ENCODE measurements at places on chromosomes 5 and 9.
A peak's percentile ranks its signal among the peaks of the same experiment; 100 is the strongest.

- DNase-seq, result no peak
Measured at GRCh38 chr5:172282272-172283019, 1.1 kb downstream of the UBTD2 start.

GRCh38 chr5:105238561-105238960 is 1676.0 kb upstream of the NUDT12 start:
- DNase-seq, result no peak

GRCh38 chr5:4989118-4989517 is 151.0 kb upstream of the ADAMTS16 start:
- DNase-seq, result no peak

- DNase-seq, result no peak
Measured at GRCh38 chr9:97535771-97536170, 34.3 kb downstream of the TMOD1 start.

DNA sequence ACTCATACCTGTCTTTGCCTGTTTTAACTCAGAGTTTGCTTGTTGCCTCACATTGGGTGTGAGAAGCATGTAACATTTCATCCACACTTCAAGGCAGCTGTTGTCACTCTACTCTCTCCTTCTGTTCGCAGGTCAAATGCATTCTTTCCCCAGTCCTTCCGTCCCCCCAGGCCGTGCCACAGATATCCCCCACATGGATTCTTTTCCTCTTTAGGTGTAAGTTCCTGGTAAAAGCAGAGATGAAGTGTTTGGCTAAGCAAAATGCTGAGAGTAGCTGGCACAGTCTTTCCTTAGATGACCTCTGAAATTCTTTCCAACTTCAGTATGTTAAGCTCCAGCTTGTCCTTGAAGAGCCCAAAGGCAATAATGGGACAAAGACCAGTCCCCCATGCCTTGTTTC is 328.2 kb downstream of the SLIT3 start:
- no peak for DNase-seq

DNA sequence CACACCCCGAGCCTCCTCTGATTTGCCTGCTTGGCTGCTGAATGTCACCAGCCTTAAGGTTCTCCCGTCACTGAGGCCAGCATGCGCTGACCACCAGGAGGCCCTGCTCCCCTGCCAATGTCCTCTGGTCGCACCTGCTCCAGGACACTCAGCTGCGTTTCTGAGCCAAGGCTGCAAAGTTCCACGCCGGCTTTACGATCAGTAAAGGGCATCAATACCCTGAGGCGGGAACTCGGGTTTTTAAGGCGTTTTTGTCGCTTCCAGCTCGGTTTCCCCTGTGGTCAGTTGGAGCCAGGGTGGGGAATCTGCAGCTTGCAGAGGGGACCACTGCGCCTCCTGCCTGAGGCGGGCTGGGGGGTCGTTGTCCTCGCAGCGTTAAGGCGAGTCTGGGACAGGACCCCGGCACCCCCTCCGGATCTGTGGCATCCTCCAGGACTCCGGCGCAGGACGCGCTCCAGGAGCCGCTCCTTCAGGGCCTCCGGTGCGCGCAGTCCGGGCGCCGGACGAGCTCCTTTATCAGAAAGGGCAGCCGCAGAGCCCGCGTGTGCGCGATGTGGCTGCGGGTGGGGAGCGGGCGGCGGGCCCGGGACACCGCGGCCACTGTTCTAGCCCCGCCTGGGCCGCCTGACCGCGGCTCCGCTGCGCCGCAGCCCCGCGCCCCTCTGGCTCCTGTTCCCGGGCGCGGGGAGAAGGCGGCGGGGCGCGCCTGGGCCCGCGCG is 24.1 kb upstream of the FLT4 start:
- DNase-seq, result no peak

- no peak for DNase-seq
Measured at GRCh38 chr9:126708178-126708577, 94.5 kb downstream of the LMX1B start.

GRCh38 chr9:104883169-104883568 is 44.8 kb downstream of the ABCA1 start:
- no peak for DNase-seq

DNA sequence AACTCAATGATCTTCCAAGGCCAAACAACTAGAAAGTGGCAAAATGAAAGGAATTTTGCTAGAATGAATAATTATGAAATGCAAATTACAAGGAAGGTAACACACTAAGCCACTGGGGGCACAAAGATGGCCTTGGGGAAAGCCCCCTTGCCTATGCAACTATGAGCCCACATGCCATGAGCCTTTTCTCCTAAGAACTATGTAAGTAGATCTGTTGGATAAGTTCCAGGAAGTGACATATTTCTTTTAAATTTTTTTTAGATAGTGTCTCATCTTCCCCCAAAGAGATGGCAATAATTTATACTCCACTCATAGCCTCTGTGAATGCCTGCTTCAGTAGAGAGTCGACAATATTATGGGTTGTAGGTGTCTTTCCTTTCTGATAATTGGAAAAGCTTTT is 257.8 kb downstream of the AUH start:
- no peak for DNase-seq

GRCh38 chr5:178398901-178399700 is 166.5 kb upstream of the PHYKPL start:
- DNase-seq, result peak; percentile 37

DNA sequence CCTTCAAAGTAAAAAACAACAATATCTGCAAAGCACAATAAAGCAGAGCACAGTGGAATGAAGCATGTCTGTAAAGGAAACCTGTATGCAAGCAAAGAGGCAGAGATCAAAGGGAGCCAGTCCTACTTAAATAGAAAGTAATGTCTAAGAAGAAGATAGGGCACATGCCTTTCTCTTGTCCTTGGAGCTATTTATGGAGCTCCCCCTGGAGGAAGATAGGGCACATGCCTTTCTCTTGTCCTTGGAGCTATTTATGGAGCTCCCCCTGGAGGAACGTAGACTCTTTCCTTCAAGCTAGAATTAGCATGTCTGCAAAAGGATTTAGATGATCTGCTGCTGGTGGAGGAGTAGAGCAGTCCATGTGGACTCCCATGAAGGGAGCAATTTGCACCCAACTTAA is 168.1 kb upstream of the RASEF start:
- DNase-seq, result no peak

- no peak for DNase-seq
Measured at GRCh38 chr5:6439588-6440550, 8.8 kb upstream of the UBE2QL1 start.

- no peak for DNase-seq
Measured at GRCh38 chr9:96089452-96090085, 212.4 kb downstream of the HSD17B3 start.

GRCh38 chr9:4662989-4663792 is 1.1 kb downstream of the PLPP6 start:
- no peak for DNase-seq

- DNase-seq, result no peak
Measured at GRCh38 chr5:71939452-71940230, 167.6 kb upstream of the MAP1B start.

- no peak for DNase-seq
Measured at GRCh38 chr5:19035816-19036215, 952.2 kb downstream of the CDH18 start.

DNA sequence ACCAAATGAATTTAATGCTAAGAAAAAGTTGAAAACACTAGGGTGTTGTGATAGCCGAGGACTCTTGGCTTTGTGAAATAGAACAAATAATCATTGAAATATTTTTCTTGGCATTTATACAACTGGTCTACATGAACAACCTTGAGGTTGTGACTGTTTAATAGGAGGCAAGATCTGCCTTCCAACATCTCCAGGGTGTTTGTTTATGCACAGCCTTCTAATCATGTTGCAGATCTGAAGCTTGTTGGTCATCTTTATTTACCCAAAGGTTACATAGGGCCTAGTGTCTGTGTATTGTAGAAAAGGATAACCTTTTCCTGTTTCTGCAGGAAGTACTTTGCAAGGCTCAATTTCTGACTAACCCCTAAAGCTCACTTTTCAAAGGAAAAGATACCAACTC is 65.2 kb upstream of the RANBP3L start:
- DNase-seq, result no peak

DNA sequence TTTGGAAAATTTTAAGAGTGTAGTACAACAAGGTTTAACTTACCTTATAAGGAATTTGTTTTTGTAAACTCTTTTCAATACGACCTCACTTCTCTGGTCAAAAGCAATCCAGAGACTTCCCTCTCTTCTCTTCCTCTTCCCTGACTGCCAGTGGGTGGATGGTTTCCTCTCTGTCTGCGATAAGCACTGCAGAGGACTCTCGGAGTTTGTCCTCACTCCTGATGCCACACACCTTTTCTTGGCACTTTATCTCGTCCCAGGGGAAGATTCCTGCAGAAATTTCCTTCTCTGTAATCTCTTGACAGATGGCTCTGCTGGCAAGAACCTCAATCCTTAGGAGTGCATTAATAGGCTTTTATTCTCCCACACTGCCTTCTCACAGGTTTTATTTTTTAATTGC is 641.6 kb downstream of the NR2F1-AS1 start:
- DNase-seq, result no peak

GRCh38 chr9:6984941-6985578 is 227.3 kb downstream of the KDM4C start:
- DNase-seq, result no peak

- no peak for DNase-seq
Measured at GRCh38 chr9:123174079-123174478, 94.3 kb downstream of the STRBP start.

- no peak for DNase-seq
Measured at GRCh38 chr5:58116346-58116745, 343.5 kb downstream of the PLK2 start.

GRCh38 chr9:97364769-97365490 is 47.0 kb upstream of the TDRD7 start:
- DNase-seq, result no peak

GRCh38 chr5:178115814-178116142 is 2.4 kb downstream of the N4BP3 start:
- no peak for DNase-seq

GRCh38 chr5:72214168-72214567 is 105.9 kb downstream of the MRPS27 start:
- no peak for DNase-seq

GRCh38 chr9:114888607-114889006 is 41.8 kb downstream of the TNFSF8 start:
- no peak for DNase-seq

DNA sequence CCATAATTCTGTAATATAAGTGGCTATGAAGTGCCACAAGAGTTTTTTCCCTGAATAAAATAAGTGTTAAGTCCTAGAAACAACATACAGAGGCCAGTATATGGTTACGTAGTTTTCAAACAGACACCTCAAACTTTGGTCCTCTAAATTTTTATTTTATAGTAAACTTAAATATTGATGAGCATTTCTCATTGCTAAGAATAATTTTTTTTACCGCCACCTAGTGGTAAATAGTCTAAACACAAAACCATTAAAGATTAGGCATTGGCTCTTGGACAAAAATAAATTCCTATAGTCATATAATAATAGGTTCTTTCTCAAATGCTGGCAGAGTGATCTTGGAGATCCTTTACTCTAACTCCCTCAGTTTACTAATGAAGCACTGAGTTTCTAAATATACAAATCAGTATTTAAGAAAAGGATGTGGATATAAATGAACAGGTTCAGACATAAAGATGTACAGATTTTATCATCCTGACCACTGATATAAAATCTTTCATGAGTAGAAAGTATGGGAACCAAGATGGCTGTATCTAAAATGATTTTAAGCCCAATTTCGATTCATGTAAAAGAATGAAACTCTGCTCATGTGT is 136.2 kb downstream of the FANCC start:
- DNase-seq, result no peak

DNA sequence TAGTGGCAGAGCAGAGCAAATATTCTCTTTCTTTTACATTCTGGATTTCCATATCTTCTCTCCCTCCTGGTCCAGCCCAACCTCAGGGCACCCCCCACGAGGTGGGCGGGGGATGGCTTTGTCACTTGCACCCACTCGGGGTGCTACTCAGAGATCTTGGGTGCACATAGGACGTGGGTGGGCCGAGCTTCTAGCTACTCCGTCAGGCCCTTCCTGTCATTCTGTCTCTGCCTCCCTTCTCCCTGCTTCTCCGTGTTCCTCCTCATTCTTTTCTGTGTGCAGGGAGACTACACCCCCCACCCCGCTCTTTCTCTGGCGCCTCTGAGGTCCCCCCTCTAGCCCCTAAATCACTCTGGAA is 19.5 kb downstream of the PCDHGC5 start:
- DNase-seq, result no peak

DNA sequence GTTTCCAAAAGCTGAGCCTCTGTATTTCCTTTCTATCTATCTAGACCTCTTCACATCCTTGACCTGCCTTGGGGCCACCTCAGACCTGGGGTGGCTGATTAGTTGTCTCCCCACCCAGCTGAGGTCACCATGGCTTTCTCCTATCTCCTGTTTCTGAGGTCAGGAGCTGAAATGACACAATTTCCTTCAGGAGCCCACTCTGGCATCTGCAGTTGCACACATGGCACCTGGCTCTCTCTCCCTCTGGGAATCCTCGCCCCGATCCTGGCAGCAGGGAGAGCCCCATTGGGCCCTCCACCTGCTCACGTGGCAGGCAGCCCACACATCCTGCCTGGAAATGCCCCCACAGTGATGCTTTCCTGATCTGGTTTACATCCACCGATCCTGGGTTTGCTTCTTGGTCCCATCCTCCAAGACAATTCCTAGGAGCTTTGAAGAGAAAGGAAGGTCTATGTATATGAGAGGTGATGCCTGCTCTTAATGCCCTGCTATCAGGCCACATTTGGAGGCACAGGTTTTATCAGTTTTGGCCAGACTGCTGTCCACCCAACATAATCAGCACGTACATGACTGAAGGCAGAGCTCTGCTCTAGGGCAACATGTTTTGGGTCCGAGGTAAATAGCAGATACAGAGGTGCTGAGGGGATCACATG is 53.7 kb downstream of the MARCHF3 start:
- DNase-seq, result no peak

DNA sequence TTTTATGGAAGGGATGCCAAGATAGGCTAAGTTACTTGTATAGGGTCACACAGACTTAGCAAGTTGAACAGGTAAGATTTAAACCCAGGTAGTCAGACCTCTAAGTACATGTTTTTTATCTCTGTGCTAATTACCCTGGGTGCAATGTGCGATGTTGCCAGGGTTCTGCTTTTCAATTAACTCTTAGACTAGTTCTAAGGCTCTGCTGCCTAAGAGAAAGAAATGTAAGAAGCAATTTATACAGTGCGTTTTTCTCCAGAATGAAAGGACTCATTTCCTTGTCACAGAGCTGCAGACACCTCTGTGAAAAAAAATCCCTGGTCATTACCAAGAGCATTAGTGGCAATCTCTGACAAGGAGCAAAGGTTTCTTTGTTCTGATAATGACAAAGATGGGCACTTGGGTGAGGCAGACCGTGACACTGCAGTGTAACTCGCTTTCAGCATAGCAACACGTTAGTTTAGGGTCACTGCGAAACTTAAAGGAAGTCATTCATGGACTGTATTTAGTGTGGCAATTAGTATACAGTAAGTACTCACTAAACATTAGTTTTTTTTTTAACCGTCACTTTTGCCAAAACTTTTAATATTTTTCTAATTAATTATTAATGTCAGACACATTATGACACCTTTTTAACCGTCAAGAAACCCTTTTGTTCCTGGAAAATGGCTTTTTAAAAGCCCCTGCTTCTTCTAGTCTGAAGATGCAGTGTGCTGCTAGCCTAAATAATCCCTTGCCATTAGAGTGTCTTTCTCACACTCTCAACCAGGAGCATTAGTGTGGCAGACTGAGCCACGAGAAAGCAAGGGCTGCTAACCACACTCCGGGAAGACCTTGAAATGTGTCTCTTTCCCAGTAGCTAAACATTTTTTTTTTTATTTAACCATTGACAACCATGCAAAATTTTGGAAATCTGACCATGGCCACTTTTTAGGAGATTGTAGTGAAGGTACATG is 520.0 kb upstream of the C9orf72 start:
- no peak for DNase-seq

- peak; percentile 27 for DNase-seq
Measured at GRCh38 chr5:88734983-88735382, 148.0 kb downstream of the MEF2C start.

- peak; percentile 59 for DNase-seq
Measured at GRCh38 chr5:109329333-109330237, 80.2 kb downstream of the PJA2 start.

Measured in right hindlimb (tissue), 1 donor.